ENCODE measurements at places on chromosomes 2 and 18.

DNA sequence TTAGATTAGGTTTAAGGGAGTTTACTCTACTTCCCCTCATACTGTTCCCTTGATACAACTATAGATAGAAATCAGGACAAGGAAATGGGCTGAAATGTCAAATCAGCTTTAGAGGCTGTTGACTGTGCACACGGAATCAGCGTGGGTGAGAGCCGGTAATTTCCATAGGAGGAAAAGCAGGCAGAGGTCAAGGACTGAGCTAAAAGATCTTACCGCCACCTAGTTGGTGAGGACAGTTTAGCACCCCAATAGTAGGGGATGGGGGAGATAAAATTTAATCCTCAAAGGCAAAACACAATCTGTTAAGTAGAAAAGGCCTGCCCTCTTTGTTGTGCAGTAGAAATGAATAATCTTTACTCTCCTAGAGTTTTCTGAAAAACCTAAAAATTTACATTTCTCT is 1154.5 kb upstream of the CHAC2 start:
- no peak for DNase-seq

- DNase-seq: no peak
Measured at GRCh38 chr2:10449838-10450691, 1.9 kb upstream of the ODC1 start.

DNA sequence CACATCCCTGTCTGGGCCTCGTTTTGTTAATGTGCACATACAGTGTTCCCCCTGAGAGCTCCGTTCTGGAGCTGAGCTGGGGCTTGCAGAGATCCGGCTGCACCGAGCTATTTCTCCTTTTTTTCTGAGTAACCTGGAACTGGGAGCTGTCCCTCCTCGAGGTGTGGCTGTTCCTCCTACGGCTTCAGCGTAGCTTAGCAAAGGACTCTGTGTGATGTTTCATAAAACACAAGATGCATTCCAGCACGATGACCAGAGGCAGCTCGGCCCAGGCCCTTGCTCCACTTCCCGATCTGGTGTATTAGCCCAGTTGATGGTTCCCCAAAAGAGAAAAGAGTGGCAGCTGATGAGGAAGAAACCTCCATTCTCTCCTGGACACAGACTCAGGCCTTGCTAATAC is 103.0 kb downstream of the FAM210A start:
- DNase-seq: no peak

GRCh38 chr18:66972681-66973080 is 368.8 kb upstream of the CDH19 start:
- DNase-seq: no peak

DNA sequence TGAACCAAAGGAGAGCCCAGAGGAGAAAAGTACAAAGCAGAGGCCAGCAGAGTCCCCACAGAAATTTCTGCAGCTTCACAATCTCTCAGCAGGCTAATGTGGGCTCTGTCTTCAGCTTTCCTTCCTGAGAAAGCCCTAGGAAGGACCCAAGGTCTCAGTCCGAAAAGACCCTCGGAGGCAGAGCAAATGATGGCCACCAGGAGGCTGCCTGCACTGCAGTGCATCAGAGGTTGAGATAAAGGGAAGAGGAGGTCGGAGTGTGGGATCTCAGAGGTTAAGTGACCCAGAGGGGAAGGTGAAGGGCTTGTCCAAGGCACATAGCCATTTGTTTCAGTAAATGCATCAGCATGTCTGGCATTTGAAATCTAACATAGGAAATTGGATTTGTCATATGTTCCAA is 299.1 kb upstream of the SLC14A2 start:
- DNase-seq: no peak

- DNase-seq: peak; percentile 39
Measured at GRCh38 chr2:174112073-174112472, 136.3 kb downstream of the OLA1 start.

GRCh38 chr18:50341443-50341842 is 33.4 kb upstream of the SKA1 start:
- no peak for DNase-seq

- DNase-seq: no peak
Measured at GRCh38 chr2:216621292-216621691, 11.9 kb upstream of the IGFBP2 start.

DNA sequence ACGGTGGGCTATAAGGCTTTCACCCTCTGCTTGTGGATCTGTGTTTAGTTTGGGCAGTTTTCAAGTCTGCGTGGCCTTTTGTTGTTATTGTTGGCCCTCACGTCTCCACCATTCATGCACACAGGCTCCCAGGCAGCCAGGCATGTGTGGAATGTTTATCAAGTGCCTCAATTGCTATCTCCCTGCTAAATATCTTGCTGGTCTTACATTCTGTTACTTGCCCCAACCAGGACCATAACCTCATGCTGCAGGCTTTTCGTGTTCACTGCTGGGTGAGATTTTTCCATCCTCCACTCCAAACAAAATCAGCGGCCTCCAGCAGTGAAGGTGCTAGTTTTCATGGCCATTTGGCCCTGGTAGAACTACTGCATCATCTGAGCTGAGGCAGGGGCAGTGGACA is 63.0 kb upstream of the DSC1 start:
- DNase-seq: no peak

DNA sequence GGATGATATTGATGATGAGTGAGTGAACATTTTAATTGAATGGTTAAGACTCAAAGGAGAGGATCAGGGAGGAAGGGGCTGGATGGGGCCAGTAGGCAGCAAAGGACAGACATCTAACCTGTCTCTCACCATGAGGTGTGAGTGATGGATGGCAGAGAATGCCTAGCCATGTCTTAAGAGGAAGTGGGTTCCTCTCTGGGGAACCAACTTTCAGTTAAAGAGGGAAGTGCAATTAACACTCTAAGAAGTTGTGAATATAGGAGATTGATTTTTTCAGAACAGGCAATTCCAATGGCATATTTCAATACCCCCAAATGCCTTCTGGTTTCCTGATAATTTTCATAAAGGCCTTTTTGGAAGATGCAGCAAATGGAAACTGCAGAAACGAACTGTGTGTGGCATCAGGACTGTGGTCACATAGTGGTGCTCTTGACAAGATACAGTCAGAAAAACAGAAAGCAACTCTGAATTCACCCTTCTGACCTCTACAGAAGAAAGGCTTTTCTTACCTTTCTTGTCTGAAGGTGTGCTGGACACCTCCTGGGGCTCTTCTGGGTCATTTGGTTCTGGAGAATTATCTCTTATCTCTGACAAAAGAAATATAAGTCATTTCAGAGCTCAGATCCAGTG is 10.2 kb downstream of the SP110 start:
- DNase-seq: peak; percentile 33

DNA sequence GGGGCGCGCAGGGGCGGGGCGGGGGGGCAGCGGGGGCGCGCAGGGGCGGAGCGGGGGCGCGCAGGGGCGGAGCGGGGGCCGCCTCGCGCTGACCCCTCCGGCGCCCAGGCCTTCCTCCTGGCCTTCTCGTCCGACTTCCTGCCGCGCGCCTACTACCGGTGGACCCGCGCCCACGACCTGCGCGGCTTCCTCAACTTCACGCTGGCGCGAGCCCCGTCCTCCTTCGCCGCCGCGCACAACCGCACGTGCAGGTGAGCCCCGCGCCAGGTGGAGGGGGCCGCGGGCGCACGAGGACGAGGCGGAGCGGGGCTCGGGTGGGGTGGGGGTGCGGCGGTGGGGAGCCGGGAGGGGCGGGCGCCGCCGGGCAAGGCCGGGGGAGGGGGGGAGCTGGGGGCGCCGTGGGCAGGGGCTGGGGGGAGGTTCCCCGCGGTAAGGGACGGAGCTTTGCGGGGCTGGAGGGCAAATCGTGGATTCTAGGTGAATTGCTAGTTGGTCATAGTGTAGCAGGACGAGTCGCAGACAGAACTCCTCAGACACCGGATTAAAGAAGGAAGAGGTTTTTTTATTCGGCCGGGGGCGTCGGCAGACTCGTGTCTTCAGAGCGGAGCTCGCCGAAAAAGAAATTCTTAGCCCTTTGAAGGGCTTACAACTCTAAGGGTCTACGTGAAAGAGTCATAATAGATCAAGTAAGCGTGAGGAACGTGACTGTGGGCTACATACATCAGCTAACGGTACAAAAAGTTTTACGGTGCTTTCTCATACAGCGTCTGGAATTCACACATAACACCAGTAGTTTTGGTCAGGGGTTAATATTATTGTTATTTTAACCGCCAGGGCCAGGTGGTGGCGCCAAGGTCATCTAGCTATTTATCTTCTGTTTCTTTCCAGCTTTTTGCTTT is 29.9 kb downstream of the ANO7 start:
- DNase-seq: peak; percentile 61

DNA sequence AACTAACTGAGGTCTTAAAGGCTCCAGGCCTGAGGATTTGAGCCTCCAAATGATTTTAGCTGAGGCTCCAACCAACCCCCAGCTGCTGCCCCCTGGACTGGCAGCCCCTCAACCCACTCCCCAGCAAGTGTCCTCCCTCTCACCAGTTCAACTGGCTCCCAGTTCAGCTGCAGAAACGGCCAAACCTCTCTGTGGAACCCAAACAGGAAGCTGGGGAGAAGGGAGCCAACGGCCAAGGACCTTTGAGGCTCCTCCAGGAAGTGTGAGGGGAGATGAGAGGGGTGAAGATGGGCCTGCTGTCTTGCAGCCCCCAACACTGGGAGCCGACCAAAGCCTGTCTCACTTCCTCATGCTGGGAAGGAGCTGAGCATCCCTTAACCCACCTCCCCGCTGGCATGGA is 24.9 kb downstream of the ZFP36L2 start:
- peak; percentile 64 for DNase-seq

DNA sequence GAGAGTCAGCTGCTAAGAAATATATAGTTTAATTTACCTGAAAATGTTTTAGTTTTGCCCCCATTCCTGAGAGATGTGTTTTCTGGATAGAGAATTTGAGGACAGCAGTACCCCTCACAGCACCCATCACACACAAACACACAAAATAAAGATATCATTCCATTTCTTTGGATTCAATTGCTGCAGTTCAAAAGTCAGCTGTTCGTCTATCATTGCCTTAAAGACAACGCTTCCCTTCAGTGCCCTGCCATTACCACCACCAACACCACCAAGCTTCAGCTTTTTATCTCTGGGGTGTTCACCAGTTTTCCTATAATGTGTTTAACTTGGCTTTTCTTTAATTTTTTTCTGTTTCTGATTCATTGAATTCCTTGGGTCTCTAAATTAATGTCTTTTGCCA is 49.7 kb downstream of the RDH14 start:
- no peak for DNase-seq

DNA sequence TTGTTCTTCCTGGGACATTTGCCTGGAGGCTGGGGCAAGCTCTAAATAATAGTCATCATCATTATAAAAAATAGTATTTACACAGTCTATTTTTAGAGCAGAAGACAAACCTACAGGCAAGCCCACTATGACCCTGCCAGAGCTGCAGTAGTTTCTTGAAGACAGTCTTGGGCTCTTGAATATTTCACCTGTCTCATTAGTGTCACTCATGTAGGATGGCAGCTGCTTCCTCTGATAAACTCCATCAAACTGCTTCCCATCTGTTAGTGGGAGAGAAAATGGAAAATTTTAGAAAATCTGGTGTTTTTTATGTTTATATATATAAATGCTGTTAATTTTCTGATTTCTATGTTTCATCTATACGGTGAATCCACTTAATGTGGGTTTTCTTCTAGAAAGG is 8.5 kb upstream of the CYRIA start:
- no peak for DNase-seq

- no peak for DNase-seq
Measured at GRCh38 chr2:239545741-239546392, 145.0 kb upstream of the HDAC4 start.

GRCh38 chr2:180360283-180360618 is 353.2 kb upstream of the CWC22 start:
- no peak for DNase-seq

DNA sequence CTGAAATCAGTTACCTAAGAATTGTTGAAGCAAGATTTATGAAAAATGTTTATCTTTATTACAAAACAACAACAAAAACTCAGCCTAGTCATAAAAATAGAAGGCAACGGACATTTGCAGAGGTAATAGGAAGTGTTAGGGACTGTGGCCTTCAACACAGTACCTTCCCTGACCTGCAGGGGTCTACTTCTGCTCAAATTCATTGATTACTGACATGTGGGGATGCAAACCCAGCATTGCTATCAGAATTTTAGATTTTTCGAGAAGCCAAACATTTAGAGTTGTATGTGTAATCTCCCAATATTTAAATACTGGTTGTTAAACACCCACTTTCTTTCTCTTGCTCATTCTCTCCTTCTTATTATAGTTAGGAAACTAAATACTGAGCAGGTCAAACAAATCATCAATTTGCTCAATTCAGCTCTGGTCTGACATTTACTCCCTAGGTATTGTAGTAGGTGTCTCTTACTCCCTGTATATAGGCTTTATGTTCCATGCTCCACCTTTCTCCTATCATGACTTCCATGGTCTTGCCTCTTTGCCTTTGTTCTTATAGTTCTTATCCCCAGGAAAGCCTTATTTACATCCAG is 198.5 kb downstream of the UBE2E3 start:
- DNase-seq: peak; percentile 56

DNA sequence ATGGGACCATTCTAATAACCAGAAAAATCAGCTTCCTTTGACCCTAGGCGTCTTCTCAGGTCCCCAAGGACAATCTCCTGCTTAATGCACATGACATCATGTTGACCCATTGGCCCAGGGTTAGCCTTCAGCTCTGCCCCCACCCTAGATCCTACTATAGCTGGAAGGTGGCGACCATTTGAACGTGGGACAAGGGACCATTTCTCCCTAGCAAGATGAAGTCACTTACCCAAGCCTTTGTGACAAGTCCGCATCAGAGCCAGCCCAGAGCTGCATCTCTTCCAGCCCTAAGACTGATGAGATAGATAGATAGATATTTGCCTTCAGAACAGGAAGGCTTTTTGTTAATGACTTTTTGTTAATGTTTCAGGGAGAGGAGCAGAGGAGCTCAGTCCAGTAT is 28.2 kb upstream of the TAF1B start:
- DNase-seq: no peak

- DNase-seq: no peak
Measured at GRCh38 chr2:21303876-21304275, 180.1 kb downstream of the TDRD15 start.

Measured in hematopoietic multipotent progenitor cell treated with erythropoietin and hydrocortisone succinate and interleukin-3 and kit ligand, for 4 days (in vitro differentiated cells).